Activated T-cell treated with anti-CD3 and anti-CD28 coated beads, Interleukin-2, amount 50 U/mL, for 72 hours (primary cell): ENCODE measurements at places on chromosomes 5 and 9. TPM values are rescaled to one million over a fixed set of nuclear protein-coding genes. Genes with fewer than 3 reads are reported as not detected.

Gene PLPP7
- 0.31 TPM for total RNA-seq

DNA sequence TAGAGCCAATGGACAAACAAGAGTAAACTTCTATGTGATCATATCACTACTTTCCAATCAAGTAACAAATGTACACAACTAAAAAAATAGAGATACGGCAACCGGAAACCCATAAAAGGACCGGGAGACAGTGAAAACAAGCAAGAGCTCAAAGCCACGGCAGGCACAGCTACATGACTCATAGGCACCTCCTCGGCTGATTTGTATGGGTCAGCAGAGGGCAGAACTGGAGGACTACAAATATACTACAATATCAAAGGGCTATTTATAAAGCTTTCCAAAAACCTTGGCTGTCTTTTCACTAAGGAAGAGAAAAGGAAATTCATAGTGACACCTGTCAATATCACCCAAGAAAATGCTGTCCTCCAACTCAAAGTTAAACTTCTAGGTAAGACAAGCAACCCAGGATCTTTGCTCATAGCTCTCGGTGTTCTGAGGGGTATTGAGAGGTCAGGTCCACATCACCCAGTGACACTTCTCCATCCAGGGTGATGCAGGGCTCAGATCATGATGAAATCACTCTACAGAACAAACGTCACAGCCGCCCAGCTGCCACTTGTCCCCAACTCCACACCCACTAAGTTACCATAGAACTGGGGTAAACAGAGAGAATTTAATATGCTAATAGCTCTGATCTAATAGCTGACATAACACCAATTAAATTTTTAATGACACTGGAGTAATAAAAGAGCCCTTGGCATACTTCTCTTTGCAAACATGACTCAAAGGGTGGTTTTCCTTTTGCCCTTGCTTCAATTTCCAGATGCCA lies 41.3 kb downstream of the PFDN1 start:
- H3K27ac ChIP-seq = peak overlapping the region; percentile 47
- H3K36me3 ChIP-seq = peaks cover 11% of the 10 kb centered on the region
- peak; percentile 24 for DNase-seq
- peaks cover 49% of the 10 kb centered on the region for H3K4me1 ChIP-seq
- no peak overlapping the region for H3K4me3 ChIP-seq

- H3K4me1 ChIP-seq = no peaks in the 10 kb centered on the region
- H3K4me3 ChIP-seq = no peak overlapping the region
- H3K27ac ChIP-seq = no peak overlapping the region
- DNase-seq = no peak
- no peaks in the 10 kb centered on the region for H3K27me3 ChIP-seq
Measured at GRCh38 chr5:72356361-72356760, 36.2 kb downstream of the PTCD2 start.

GRCh38 chr5:122702524-122702875 lies 72.4 kb upstream of the SNX2 start:
- peaks cover 10% of the 10 kb centered on the region for H3K27me3 ChIP-seq
- no peaks in the 10 kb centered on the region for H3K36me3 ChIP-seq
- H3K27ac ChIP-seq = peak overlapping the region; percentile 66
- DNase-seq = no peak

DNA sequence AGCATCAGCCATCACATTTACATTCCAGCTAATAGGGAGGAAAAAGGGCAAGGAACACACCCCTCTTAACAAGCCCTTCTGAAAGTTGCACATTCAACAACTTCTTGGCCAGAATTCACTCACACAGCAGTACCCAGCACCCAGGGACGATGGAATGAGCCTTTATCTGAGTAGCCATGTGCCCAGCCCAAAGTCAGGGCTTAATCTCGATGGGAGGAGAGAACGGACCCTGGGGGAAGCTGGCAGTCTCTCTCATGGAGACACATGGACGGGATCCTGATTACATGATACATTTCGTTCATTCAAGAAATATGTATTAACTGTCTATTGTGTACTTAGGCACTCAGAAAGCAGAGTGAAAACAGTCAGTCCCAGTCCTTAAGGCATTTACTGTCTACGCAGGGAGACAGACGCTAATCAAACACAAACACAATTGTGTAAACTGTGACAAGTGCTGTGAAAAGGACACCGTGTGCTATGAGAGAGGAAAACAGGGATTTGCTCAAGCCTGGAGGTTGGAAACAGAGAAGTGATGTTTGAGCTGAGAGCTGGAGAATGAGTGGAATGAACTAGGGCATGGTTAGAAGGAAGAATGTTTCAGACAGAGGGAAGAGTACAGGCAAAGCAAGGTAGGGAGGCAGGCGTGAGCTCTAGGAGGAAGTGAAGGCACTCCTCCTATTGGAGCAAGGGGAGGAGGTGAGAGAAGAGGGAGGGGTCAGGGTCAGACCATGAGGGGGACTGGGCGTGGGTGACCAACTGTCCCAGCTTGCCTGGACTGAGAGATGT lies 7.4 kb downstream of the OTULINL start:
- no peaks in the 10 kb centered on the region for H3K27me3 ChIP-seq
- no peak for DNase-seq
- H3K36me3 ChIP-seq = no peaks in the 10 kb centered on the region
- no peak overlapping the region for H3K4me3 ChIP-seq

DNA sequence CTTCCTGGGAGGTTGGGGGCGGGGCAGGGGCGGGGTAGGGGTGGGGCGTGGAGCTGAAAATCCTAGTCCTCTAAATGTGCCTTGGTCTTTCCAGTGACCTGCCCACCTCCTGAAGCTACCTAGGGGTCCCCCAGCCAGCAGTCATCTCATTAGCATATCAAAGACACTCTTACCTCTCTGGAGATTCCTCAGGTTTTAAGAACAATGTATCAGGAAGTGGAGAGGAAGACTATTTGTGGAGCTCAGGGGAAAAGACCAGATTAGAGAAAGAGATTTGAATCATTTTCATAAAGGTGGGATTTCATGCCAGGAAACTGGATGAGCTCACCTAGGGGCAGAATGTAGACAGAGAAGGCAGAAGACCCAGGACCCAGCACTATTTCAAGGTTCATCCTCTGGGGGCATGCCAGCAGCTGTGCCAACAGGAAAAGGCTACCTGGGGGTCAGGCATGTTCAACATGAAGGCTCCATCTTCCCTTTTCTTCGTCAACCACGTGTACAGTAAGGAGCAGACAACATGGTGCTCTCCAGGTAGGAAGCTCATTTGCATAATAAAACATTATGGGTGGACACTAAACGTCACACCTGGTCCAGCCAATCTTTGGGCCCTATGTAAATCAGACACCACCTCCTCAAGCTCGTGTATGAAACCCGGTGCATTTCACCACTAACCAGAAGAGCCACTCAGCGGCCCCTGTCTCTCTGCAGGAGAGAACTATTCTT lies 6.9 kb downstream of the GMCL2 start:
- H3K36me3 ChIP-seq = no peaks in the 10 kb centered on the region
- no peak for DNase-seq
- peaks cover 11% of the 10 kb centered on the region for H3K27me3 ChIP-seq
- H3K27ac ChIP-seq = no peak overlapping the region
- H3K4me1 ChIP-seq = peaks cover 8% of the 10 kb centered on the region
- no peak overlapping the region for H3K4me3 ChIP-seq

DNA sequence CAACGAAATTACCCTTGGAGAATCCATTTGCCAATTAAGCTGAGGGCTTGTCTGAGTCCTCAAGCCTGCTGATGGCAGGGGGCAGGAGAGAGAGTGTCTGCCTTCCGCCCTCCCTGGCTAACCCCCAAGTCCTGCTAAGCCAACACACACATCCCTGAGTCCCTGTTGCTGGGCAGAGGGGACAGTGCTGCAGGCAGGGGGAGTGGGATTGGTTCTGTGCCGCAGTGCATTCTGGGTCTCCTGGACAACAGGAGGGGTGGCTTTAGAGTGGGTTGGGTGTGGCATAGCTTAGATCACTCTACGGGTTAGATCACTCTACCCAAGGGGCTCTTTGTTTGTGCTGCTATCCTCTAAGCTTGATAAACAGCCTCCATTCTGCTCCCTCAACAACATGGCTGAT lies 427.7 kb downstream of the CDK5RAP2 start:
- no peak overlapping the region for H3K27ac ChIP-seq
- H3K27me3 ChIP-seq = no peaks in the 10 kb centered on the region
- H3K4me1 ChIP-seq = no peaks in the 10 kb centered on the region
- H3K4me3 ChIP-seq = no peak overlapping the region
- no peaks in the 10 kb centered on the region for H3K36me3 ChIP-seq

GRCh38 chr5:86974955-86975354 lies 292.7 kb upstream of the RASA1 start:
- H3K27ac ChIP-seq = no peak overlapping the region
- no peaks in the 10 kb centered on the region for H3K36me3 ChIP-seq
- no peak for DNase-seq
